ENCODE measurements at places on chromosomes 1 and 21.
A peak's percentile ranks its signal among the peaks of the same experiment; 100 is the strongest.

DNA sequence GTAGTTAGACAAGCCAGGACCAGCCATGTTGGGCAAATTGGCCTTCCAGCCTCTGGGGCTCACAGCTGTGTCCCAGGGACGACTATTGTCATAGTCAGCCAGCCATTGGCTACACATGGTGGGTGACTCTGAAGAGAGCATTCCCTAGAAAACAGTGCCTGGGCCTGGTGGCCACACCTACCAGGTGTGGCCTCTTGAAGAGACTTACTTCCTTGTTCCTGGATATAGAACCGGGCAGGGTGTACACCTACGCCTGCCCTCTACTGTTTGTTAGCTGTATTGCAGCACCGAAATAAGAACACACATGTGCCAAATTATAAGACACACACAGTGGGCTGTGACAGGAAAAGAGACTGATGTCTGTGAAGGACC, 134.6 kb upstream of the ARHGEF16 start:
- DNase-seq: peak; percentile 74

DNA sequence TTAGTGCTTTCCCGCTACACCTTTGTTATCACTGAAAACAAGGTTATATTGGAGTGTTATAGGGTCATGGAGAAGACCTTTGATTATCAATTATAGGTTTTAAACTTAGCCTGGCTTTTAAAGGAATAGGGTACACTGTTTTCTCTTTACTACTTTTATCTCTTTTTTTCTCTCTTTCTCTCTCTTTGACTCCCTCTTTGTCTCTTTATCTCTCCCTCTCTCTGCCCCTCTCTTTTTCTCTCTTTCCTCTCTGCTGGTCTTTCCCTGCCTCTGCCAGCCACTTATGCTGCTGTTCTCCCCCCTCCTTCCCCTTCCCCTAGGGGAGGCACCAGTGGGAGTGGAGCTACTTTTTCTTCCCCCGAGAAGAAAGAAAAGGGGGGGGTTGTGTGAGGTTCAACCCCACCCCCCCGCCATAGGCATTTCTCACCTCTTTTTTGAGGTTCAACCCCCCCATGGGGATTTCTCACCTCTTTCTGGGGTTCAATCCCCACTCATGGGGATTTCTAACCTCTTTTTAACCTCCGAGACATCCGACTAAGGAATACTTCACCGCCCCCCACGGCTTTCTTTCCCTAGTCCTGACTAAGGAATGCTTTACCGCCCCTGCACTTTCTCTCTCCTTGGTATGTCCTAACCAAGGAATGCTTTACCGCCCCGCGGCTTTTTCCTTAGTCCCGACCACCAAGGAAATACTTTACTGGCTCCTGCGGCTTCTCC, 17.2 kb upstream of the ZBTB8B start:
- DNase-seq: peak; percentile 90

- DNase-seq: peak; percentile 91
Observed at GRCh38 chr1:112718691-112719418, 3.7 kb upstream of the PPM1J start.

- no peak for DNase-seq
Observed at GRCh38 chr1:3009556-3009955, 11.7 kb upstream of the ACTRT2 start.

- DNase-seq: no peak
Observed at GRCh38 chr1:154212083-154212482, 6.0 kb upstream of the CFAP141 start.

GRCh38 chr1:32247983-32248889, 1.2 kb downstream of the FAM167B start:
- DNase-seq: peak; percentile 80

DNA sequence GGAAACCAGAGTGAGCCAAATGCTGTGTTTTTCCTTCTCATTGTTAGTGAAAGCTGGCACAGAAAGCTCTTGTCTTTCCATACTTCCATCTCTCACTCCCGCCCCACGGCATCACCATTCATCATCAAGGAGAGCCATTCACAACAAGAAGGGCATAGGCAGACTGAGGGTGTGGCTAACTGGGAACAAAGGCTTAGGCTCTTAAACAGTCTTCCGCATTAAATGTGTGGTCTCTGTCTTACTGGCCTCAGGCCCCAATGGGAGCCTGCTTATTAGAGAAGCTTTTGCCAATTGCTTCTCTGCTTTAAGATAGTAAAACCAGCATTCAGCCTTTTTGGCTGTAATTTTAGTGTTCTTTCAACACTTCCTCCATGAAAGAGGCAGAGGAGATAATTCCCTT, 51.4 kb downstream of the TNFSF18 start:
- DNase-seq: no peak

DNA sequence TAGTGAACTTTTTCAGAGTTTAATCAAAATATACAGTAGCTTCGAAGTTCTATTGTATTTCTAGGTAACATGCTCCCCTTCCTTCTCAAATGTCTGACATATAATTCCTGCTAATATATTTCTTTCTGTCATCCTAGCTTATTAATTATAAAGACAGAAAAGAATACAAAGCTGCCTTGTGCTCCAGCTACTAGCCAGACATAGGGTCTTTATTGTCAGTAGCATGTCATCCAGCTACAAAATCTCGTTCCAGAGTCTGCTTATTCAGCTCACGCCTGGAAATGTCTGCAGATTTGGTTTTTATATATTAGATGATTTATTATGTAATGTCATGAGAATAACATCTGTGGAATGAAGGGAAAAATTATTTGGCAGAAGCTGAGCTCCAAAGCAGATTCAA, 1102.8 kb downstream of the BRINP3 start:
- DNase-seq: no peak

- DNase-seq: no peak
Observed at GRCh38 chr1:175273376-175274031, 80.9 kb upstream of the KIAA0040 start.

GRCh38 chr1:212951126-212951946, 995 bp downstream of the VASH2 start:
- DNase-seq: peak; percentile 44

GRCh38 chr1:54571803-54572541, 23.9 kb downstream of the ACOT11 start:
- no peak for DNase-seq

- DNase-seq: peak; percentile 95
Observed at GRCh38 chr1:29711582-29712283, 475.4 kb downstream of the PTPRU start.

- no peak for DNase-seq
Observed at GRCh38 chr1:113986802-113987201, 7.5 kb downstream of the OLFML3 start.

DNA sequence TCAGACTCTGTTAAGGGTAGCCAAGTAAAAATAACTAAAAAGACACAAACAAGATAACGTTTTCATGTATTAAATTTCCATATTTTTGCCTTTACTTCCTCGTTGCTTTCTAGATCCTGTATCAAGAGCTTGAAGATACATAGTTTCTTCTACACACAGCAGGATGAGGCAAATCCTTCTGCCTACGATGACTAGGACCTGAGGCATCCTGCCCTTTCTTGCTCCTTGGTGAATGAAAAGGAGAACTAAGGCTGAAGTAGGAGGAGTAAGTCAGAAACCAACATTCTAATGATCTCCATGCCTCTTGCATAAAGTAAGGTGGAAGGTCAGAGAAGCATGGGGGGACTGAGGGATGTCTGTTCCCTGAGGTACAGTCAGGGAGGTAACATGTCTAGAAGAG, 102.6 kb downstream of the GPATCH2 start:
- DNase-seq: no peak

GRCh38 chr1:64986903-64987871, 20.8 kb upstream of the JAK1 start:
- DNase-seq: no peak

DNA sequence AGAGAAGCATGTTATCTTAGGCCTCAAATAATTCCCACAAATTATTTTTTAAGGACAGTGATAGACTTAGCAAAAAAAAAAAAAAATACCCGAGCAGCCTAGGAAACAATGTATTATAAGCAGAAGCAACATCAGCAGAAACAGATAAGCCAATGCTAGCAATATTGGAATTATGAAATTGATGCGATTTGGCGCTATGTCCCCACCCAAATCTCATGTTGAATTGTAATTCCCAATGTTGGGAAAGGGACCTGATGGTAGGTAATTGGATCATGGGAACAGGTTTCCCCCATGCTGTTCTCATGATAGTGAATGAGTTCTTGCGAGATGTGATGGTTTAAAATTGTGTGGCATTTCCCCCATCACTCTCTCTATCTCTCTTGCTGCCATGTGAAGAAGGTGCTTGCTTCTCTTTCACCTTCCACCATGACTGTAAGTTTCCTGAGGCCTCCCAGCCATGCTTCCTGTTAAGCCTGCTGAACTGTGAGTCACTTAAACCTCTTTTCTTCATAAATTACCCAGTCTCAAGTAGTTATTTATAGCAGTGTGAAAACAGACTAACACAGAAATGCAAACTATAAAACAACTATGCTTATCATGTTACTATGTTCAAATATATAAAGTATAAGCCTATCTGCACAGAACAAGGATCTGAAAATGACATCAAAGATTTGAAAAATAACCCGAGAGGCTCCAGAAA, 75.6 kb upstream of the HIVEP3 start:
- DNase-seq: no peak

GRCh38 chr1:242412921-242413320, 111.6 kb downstream of the PLD5 start:
- no peak for DNase-seq

GRCh38 chr21:21162786-21163185, 164.6 kb downstream of the NCAM2 start:
- no peak for DNase-seq

- peak; percentile 31 for DNase-seq
Observed at GRCh38 chr1:64956010-64956640, 10.2 kb downstream of the JAK1 start.

GRCh38 chr1:11045428-11046269, 1.4 kb downstream of the MASP2 start:
- DNase-seq: no peak

GRCh38 chr1:9228609-9229008, 6.0 kb upstream of the H6PD start:
- no peak for DNase-seq

DNA sequence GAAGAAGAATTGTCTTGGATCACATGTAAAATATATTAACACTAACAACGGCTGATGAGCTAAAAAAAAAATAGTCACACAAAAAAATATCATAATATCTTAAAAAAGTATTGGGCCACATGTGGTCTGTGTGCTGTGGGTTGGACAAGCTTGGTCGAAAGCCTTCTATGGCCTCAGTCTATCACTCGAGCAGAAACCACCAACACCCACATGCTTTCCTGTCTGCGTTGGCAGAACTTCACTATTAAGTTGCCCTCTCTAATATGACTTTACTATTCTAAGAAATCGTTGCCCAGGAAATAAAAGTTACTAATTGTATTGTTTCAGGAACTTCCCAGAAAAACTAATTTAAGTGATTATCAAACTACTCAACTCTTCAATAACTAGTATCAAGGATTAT, 28.2 kb upstream of the ETS2 start:
- DNase-seq: no peak

DNA sequence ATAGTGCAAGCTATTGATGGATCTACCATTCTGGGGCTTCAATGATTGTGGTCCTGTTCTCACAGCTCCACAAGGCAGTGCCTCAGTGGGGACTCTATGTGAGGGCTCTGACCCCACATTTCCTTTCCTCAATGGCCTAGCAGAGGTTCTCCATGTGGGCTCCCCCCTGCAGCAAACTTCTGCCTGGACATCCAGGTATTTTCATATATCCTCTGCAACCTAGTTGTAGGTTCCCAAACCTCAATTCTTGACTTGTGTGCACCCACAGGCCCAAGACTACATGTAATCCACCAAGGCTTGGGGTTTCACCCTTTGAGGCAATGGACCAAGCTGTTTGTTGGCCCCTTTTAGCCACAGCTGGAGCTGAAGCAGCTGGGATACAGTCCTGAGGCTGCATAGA, 35.9 kb upstream of the CFHR3 start:
- no peak for DNase-seq

- no peak for DNase-seq
Observed at GRCh38 chr1:15411593-15412137, 2.0 kb downstream of the EFHD2 start.

DNA sequence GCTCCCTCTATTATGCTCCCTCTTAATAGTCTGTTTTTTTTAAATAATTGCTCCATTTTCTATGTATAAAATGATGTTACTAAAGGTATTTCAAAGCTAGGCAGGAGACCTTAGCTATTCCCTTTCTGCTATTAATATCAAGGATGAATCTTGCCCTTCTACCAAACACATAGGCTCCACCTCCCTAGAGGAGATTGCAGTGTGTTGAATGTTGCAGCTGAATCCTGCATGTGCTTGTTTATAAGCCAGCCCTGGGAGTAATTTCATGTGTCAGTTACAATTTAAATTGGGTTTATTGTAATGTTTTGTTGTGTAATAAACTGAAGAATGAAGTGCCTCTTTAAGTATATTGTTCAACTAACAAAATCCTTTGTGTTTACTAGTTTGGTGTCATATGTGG, 66.0 kb downstream of the TMEM200B start:
- DNase-seq: no peak

DNA sequence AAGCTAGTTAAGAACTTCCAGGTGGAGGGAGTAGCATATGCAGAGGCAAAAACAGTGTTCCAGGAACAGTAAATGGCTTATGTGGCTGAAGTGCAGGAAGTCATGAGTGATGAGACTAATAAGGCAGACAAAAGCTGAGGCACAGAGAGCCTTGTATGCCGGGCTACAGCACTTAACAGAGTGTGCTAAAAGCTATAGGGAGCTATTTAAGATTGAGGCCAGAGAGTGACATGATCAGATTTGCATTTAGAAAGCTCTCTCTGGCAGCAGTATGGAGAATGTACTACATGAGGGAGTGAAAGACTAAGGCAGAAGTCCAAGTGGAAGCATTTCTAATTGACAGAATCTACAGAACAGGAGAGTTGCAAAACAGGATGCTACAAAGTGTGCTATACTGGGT, 38.6 kb downstream of the WASF2 start:
- DNase-seq: no peak

Data from astrocyte of the hippocampus (primary cell).